AG04449 (cell line): ENCODE measurements at places on chromosomes 7 and 10.

GRCh38 chr10:49294731-49295130 lies 4.2 kb upstream of the C10orf71 start:
- DNase-seq, result no peak

DNA sequence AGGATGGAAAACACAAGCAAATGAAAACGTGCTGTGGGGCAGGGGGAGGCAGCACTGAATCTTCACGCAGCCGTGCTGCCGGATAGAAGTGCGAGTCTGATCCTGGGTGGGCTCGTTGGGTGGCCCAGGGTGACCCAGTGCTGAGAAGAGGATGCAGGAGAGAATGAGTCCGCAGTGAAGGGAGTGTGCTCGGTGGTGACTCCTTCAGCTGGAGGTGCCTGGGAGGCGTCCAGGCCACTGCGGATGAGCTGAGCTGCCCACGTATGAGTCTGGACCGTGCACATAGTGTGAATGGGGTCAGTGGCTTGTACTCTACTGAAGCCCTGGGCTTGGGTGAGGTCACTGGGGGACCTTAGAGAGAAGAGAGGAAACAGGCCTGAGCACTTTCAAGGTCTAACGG lies 190.0 kb upstream of the MGMT start:
- DNase-seq, result no peak

- no peak for DNase-seq
Observed at GRCh38 chr10:95784279-95784913, 28.4 kb downstream of the ENTPD1 start.

- no peak for DNase-seq
Observed at GRCh38 chr10:31340343-31340742, 21.3 kb downstream of the ZEB1 start.

DNA sequence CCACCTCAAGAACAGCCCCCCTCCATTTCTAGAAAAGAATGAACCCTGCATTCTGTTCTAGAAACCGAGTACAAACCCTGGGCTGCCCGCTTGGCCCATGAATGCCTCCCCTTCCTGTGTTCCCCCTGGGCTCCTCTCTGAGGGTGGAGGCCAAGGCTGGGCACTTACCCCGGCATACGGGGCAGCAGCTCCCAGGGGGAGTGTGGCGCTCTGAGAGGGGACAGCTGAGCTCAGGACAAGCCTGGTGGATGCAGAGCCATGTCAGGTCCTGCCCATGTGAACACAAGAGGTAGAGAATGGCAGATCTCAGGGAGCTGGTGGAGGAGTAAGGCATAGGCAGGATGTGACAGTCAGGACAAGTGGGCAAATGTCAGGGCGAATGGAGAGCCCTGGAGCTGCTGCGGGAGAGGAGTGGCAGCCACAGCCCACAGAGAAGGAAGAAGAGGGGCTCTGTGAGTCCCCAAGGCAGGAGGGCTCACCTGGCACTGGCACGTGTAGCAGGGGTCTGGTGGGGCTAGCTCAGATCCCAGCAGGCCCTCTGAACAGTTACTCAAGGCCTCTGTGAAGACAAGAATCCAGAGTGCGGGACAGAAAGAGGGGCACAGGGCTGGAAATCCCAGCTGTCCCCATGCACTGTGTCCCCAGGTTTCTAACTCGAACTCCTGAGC lies 18.9 kb downstream of the ATP6V1F start:
- DNase-seq, result no peak

DNA sequence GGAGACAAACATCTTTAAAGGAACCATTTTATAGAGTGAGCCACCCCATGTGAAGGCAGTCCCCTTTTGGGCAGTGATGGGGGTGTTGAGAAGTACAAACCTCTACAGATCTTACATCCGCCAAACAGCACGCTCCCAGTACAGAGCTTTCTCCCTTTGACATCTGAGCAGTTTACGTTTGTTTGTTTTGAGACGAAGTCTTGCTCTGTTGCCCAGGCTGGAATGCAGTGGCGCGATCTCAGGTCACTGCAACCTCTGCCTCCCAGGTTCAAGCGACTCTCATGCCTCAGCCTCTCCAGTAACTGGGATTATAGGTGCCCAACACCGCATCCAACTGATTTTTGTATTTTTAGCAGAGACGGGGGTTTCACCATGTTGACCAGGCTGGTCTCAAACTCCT lies 128.9 kb downstream of the CCDC3 start:
- no peak for DNase-seq

GRCh38 chr10:6351495-6351894 lies 148.8 kb downstream of the PFKFB3 start:
- no peak for DNase-seq

GRCh38 chr7:45918556-45918955 lies 2.5 kb downstream of the IGFBP3 start:
- no peak for DNase-seq

- DNase-seq, result no peak
Observed at GRCh38 chr10:118809357-118810220, 54.8 kb upstream of the CACUL1 start.

DNA sequence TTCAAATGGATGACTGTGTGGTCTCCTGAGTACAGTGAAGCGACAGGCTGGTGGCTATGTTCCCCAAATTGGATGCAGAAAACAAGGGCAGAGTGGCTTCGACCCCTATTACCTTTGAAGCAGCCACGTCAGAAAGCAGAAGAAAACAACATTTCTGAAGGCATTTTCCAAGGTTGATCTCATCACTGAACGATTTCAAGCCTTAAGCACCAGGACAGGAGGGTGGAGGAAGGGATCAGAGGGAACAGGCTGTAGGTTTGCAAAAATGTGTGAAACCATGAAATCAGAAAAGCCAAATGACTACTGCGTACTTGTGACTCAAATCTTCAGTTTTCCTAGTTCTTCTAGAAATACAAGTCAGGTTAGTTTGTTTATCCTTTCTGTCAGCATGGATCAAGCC lies 181.0 kb upstream of the TMEM106B start:
- no peak for DNase-seq

DNA sequence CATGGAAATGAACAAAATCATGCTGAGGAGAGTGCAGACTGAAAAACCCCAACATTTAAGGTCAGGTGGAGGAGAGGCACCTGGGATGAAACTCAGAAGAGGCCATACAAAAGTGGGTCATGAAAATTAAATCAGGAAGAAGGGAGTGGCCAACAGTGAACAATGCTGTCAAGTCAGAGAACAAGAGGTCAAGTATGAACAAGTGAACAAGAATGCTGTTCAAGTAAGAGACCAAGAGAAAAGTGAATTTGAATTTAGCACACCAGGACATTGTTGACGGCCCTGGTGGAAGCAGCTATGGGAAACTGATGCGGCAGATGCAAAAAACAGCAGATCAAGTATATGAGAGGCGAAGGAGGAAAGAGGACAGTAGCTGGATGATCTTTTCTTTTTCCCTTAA lies 7.9 kb downstream of the CEP41 start:
- no peak for DNase-seq

- DNase-seq, result no peak
Observed at GRCh38 chr7:149862156-149862555, 11.6 kb upstream of the ATP6V0E2 start.

GRCh38 chr7:122467661-122468449 lies 163.3 kb upstream of the FEZF1 start:
- DNase-seq, result no peak
